Activated CD4-positive, alpha-beta memory T cell treated with anti-CD3 and anti-CD28 coated beads, Interleukin-2, amount 10 ng/mL, durations not matched to agents 7 days and 5 days (primary cell): ENCODE measurements at places on chromosomes 6 and 20.

DNA sequence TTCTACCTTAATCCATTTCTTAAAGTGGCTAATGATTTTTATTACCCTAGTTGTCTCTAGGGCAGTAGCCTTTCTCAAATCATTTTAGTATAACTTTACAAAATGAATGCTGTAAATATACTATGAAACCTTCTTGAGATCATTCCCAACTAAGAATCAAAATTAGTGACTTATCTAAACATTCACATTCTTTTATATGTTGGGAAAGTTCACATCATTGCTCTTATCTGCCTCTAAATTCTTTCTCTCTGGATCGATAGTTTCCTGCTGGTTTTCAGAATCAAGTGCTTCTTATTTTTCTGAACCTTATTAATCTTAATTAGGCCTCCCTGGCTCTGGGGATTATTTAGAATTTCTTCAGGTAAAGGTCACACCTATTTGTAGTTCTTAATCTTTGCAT, 126.8 kb downstream of the BCKDHB start:
- no peak for DNase-seq

DNA sequence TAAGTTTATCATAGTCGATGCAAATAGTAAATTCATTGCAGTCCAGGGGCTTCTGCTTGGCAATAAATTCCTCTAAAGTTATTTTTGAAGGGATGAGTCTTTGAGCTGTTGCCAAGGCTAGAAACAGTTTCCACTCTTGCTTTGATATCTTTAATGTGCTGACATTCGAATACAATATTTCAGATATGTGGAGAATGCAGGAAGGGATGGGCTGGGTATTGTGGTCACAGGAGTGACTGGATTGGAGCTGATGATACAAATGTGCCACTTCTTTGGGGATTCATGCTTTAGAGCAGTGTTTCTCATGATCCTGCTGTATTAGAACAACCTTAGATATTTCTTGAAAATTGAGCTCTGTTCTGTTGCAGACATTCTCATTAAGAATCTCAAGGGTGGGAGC, 139.0 kb downstream of the PRDM13 start:
- no peak for DNase-seq

GRCh38 chr6:140538926-140539325, 1164.5 kb upstream of the CITED2 start:
- DNase-seq, result no peak

- no peak for DNase-seq
These were observed 39.1 kb downstream of the MDFI start for GRCh38 chr6:41677124-41677921.

DNA sequence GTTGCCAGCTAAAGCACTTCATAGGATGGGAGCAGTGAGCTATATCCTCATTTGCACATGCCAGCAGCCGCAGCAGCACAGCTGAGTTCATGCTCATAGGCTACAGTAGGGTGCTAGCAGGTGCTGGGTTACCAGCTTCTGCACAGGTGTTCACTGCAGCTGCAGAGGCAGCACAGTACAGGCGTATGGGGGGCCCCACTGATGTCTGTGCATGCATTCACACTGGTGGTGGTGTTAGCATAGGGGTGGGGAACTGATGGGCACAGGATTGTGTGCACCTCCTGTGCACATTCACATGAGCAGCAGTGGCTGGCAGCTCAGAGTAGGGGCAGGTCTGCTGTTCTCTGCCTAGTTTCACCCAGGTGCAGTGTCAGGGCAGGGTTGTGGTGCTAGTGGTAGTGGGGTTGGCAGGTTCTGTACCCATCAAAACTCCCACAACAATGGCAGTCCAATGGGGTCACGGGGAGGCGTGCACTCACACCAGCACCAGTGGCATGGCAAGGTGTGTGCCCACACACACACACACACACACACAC, 58.9 kb upstream of the IRAK1BP1 start:
- DNase-seq, result no peak

DNA sequence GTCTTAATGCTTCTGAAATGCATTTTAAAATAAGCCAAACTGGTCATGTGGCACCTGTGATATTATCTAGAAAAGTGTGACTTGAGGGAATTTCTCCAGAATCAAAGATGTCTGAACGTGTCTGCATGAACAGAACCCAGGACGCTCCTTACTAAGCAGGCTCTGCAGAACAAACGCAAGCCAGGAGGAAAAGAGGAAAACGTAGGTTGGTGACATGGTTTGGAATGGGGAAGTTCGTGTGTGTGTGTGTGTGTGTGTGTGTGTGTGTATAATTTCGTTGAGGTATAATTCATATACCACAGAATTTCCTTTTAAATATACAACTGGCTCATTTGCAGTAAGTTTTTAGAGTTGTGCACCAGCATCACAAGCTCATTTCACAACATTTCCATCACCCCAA, 200.5 kb upstream of the FOXQ1 start:
- DNase-seq, result no peak

DNA sequence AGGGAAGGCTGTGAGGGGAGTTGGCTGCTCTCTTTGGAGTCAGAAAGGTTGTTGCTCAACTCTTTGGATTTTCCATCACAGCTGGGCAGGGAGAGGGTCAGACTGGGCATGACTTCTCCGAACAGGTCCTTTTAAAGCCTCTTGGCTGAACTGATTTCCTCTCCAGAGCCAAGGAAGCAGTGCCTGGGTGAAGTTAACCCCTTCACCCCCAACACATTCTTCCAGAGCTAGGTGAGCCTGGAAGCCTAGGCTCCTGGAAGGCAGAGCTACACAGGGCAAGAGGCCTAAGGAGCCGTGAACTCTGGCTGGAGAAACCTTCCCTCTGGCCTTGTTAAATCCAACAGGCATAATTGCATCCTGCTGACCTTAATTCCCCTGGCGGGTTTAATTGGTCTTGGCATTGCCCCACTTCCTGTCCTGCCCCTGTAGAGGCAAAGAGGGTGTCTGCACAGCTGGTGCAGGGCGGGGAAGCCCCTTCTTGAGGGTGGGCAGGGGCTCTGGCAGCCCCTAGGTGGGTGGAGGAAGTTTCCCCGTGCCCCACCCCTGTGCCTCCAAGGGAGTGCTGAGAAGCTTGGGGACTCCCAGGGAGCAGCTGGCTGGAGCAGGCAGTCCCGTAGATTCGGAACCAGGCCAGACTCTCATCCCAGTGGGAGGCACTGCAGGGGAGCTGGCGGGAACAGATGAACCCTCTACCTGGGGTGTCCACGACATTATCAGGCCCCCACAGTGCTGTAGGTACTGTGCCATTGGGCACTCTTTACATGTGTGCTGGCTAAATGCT, 3.6 kb upstream of the MYLK2 start:
- DNase-seq, result no peak

DNA sequence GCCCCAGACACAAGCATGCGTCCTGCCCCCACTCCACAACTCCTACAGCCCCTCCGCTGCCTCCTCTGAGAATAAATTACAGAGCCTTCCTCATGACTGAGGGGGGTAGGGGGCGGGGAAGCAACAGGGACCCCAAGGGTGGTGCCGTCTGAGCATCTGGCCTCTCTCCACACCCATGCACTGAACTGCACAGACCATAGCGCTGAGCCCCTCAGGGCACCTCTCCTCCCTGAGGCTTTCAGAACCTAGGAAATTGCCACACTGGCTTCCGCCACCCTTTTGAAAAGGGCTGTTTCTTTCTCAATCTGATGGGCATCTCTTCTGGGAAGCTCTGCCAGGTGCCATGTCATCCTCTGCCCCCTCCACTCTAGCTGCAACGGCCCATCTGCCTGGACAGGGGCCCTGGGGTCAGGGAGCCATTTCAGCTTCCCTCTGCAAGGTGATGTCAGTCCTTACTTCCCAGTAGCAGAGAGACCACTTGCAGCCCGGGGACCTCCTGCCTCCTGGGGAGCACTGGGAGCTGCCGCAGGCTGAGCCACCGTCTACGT, 2.5 kb downstream of the CST7 start:
- peak; percentile 15 for DNase-seq

GRCh38 chr20:6560978-6561377, 206.5 kb upstream of the BMP2 start:
- DNase-seq, result no peak

DNA sequence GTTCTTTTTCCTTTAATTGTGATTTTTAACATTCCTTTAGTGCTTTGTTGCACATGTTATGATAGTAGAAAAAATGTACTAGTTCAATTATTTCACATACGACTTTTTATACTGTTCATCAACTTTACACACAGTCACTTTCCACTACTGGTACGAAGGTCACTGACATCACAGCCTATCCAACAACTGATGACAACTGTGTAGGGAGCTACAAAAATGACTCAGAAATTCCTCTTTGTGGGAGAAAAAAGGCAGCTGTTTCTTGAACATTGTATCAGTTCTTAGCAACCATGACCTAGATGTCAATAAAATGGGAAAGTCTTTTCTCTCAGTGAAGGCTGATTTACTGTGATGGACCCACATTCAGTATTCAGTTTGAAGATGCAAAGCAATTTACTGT, 7.0 kb upstream of the ID4 start:
- no peak for DNase-seq

DNA sequence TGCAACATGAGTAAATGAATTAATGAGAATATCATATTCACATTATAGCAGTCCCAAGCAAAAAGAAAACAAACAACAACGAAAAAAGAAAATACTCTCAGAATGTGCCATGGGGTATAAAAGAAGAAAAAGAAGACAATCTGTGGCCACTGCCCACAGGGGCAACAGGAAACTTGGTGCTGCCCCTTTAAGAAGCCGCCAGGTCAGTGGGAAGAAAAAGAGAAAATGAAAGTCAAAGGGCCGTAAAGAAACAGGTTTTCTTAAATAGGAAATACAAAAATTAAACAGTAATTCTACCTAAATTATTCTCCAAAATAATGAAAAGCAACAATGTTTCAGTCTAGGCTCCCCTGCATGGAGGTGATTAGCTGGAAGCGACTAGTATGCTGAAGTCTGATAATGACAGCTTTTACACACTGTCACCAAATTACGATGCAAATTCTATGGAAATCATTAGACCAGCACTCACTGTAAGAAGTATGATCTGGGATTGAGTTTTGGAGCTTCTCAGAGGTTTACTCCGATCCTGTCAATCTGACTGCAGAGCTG, 23.6 kb downstream of the GMDS start:
- no peak for DNase-seq

GRCh38 chr6:153013438-153013837, 10.9 kb upstream of the MTRF1L start:
- DNase-seq, result no peak

GRCh38 chr6:21521276-21521675, 72.3 kb upstream of the SOX4 start:
- no peak for DNase-seq

DNA sequence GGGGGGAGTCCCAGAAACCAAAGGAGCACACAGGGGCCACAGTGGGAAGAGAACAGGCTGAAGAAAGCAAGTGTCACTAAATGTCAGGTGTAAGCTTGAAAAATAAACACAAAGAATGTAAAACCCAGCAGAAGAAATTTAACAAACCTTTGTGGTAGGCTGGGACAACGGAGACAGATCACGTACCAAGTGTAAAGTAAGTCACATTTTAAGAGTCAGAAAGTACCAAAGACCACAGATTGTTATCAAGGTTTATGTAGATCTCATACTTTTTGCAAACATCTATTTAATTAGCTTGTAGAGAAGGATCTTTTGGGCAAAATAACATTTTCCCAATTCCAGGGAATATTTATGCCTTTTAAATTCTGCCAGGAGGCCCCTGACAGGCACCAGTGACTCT, 1.6 kb downstream of the CLIC5 start:
- no peak for DNase-seq

- no peak for DNase-seq
These were observed 164.4 kb upstream of the TAB2 start for GRCh38 chr6:149153100-149153499.

DNA sequence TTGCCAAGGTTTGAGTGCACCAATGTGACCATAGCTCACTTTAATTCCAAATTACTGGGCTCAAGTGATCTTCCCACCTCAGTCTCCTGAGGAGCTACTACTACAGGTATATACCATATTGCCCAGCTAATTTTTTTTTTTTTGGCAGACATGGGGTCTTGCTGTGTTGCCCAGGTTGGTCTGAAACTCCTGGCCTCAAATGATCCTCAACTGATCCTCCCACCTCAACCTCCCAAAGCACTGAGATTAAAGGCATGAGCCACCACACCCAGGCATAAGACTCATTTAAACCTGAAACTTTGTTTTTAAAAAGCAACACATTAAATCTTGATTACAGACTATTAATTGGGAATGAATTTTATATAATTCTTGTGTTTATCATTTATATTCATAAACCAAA, 67.7 kb downstream of the ARHGAP18 start:
- no peak for DNase-seq

- DNase-seq, result no peak
These were observed 81.3 kb upstream of the MOCS1 start for GRCh38 chr6:40015530-40015929.

GRCh38 chr6:65570340-65570739, 136.7 kb downstream of the EYS start:
- no peak for DNase-seq

- no peak for DNase-seq
These were observed 28.4 kb upstream of the LY86 start for GRCh38 chr6:6559994-6560570.

GRCh38 chr20:50728981-50729874, 2.2 kb upstream of the PARD6B start:
- DNase-seq, result no peak

DNA sequence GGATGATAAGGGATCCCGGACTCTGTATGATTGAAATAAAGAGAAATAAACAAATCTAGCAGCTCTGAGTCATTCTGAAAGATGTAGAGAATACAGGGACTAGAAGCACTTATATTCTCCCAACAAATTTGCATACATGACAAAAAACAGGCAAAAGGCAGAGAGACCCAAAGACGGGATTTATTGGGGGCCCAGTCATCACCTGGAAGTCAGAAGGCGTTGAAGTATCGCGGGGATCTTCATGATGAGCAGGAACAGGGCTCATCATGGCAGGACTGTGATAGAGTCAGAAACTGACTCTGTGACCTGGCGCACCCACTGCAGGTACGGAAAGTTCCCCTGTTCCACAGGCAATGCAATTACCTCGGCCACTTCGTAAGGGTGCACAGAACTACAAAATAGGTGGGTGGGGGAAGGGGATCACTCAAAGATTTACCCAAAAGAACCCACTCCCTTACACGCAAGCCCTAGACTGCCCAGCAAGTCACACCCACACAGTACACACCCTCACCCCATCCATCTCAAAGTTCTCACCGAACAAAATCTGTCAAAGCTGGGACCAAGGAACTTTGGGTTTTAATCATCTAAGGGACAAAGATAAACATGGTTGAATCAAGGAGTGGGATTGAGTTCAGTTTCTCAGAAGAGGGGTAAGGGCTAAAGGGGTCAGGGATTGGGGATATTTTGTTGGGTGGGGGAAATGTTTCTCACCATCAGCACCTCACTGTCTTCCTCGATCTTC, 1.4 kb downstream of the CUTA start:
- DNase-seq, result no peak
